Activated effector memory CD4-positive, alpha-beta T cell treated with Interleukin-2 at 50 U/mL for 16 hours (primary cell): ENCODE measurements at places on chromosomes 16 and 17.
A peak's percentile ranks its signal among the peaks of the same experiment; 100 is the strongest.

- DNase-seq = no peak
Observed at GRCh38 chr17:16281351-16281750, 64.3 kb downstream of the PIGL start.

- DNase-seq = peak; percentile 69
Observed at GRCh38 chr17:38728290-38728831, 1.8 kb upstream of the CISD3 start.

GRCh38 chr16:56868175-56868574 lies 3.2 kb downstream of the SLC12A3 start:
- DNase-seq = no peak

GRCh38 chr16:81447383-81448101 lies 2.9 kb downstream of the CMIP start:
- no peak for DNase-seq

- DNase-seq = no peak
Observed at GRCh38 chr17:80361495-80362220, 53.3 kb upstream of the ENDOV start.
